ENCODE measurements at places on chromosomes 3 and 15. TPM values are rescaled to one million over a fixed set of nuclear protein-coding genes. Genes with fewer than 3 reads are reported as not detected.

The EFHB gene
- total RNA-seq: 0.29 TPM

The GRK7 gene
- total RNA-seq: not detected

The C3orf22 gene
- total RNA-seq: not detected

The SI gene
- total RNA-seq: not detected

The PIERCE2 gene
- 5.3 TPM for total RNA-seq

The HTD2 gene
- total RNA-seq: 6.2 TPM

The LRTM1 gene
- total RNA-seq: not detected

The LRRK1 gene
- total RNA-seq: 15.2 TPM

The AMIGO3 gene
- total RNA-seq: 0.29 TPM

The ARNT2 gene
- total RNA-seq: 30.0 TPM

The CHRD gene
- 0.29 TPM for total RNA-seq

The MAP1A gene
- 121 TPM for total RNA-seq

The LMOD3 gene
- not detected for total RNA-seq

The GP5 gene
- 0.36 TPM for total RNA-seq

The UQCC5 gene
- 6.5 TPM for total RNA-seq

The MASP1 gene
- 1.2 TPM for total RNA-seq

The FBXO40 gene
- not detected for total RNA-seq

The COLQ gene
- 1.5 TPM for total RNA-seq

The OSTN gene
- under 0.01 TPM for total RNA-seq

The WDR72 gene
- total RNA-seq: not detected

The PLA2G4D gene
- total RNA-seq: not detected

The TMIE gene
- total RNA-seq: under 0.01 TPM

The ESYT3 gene
- total RNA-seq: 0.59 TPM

The LRIG1 gene
- 16.5 TPM for total RNA-seq

The TRIP4 gene
- 14.1 TPM for total RNA-seq

The FGD5 gene
- total RNA-seq: under 0.01 TPM

The AADAC gene
- not detected for total RNA-seq

The STAB1 gene
- total RNA-seq: 1.1 TPM

The SCG3 gene
- total RNA-seq: not detected

The ZNF502 gene
- 4.0 TPM for total RNA-seq

All from osteoblast (primary cell).